Sigmoid colon (tissue), 7 donors: ENCODE measurements at places on chromosomes 3 and 15.

DNA sequence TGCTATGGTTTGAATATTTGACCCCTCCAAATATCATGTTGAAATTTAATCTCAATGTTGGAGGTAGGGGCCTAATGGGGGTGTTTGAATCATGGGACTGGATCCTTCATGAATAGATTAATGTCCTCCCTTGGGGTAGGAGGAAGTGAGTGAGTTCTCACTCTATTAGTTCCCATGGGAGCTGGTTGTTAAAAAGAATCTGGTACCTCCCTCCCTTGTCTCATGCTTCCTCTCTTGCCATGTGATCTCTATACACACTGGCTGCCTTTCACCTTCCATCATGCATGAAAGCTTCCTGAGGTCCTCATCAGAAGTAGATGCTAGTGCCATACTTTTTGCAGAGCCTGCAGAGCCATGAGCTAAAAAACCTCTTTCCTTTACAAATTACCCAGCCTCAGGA, 177.7 kb upstream of the MCTP2 start:
- DNase-seq = no peak

DNA sequence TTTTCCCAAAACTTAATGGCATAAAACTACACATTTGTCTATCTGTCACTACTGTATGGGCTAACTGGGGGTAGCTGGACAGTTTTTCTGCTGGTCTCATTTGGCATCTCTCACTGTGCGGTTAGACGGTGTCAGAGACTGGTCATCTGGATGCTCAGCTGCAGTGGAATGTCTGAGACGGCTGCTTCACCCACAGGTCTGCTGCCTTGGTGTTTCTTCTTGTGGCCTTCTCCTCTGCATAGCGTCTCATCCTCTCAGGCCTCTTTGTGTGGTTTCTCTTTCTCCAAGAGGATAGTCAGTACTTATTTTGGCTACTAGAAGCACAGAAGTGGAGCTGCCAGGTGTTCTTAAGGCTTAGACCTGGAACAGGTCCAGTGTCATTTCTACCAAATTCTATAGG, 35.9 kb upstream of the GOLGA6L9 start:
- no peak for DNase-seq

- DNase-seq = no peak
These were observed 118.9 kb upstream of the IGF1R start for GRCh38 chr15:98529205-98530145.

- DNase-seq = no peak
These were observed 329.3 kb downstream of the TBL1XR1 start for GRCh38 chr3:176867681-176868663.

GRCh38 chr15:67175643-67176071, 78.8 kb downstream of the AAGAB start:
- DNase-seq = peak; percentile 83

GRCh38 chr15:37142371-37142770, 42.0 kb upstream of the MEIS2 start:
- no peak for DNase-seq

DNA sequence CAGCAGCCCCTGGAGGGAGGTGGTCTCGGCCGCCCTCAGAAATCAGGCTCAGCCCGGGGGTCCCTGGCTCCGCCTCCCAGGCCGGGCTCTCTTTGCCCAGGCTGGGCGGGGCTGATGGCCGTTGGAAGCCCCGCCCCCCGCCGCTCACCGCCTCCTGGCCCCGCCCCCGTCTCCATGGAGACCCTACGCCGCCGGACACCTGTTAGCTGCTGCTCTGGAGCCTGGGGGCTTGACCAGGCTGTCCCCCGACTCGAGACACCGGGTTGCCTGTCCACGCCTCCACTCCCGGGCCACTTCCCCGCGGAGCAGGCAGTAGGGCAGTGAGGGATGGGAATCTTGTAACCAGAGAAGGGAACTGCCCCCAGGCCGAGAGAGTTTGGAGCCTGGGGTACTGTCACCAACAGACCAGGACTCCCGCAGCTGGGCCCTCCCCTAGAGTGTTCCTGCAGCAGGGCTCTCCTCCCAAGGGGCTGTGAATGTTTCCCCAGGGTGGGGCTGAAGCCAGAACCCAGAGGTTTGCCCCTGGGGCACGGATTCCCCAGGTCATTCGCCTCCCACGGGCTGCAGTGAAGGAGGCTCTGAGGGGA, 27.8 kb upstream of the RPL32 start:
- no peak for DNase-seq

- DNase-seq = no peak
These were observed 24.2 kb upstream of the BNC1 start for GRCh38 chr15:83308671-83309070.

DNA sequence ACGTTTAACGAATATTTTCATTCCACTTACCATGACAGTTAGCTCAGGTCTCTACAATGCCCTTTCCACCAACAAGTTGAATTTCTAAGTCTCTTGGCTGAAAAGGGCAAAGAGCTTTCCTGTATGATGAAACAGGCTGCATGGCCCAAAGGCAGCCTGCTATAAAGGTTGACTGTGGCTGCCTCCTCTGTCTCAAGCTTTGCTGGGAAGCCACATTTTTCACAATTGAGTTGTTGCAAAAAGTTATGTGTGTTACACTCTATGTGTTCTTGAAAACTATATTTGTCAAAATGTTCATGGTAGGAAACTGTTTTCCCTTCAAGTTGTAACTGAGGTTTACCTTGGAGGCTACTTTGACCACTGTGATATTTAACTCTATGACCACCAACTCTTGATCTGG, 49.5 kb downstream of the DZIP1L start:
- DNase-seq = no peak

GRCh38 chr3:131114256-131114655, 87.6 kb downstream of the NEK11 start:
- DNase-seq = no peak

- DNase-seq = no peak
These were observed 6.7 kb downstream of the NBEAL2 start for GRCh38 chr3:46986055-46986730.

GRCh38 chr3:11328196-11328945, 56.2 kb downstream of the ATG7 start:
- no peak for DNase-seq

- DNase-seq = no peak
These were observed 117.1 kb upstream of the MLF1 start for GRCh38 chr3:158453865-158454264.

DNA sequence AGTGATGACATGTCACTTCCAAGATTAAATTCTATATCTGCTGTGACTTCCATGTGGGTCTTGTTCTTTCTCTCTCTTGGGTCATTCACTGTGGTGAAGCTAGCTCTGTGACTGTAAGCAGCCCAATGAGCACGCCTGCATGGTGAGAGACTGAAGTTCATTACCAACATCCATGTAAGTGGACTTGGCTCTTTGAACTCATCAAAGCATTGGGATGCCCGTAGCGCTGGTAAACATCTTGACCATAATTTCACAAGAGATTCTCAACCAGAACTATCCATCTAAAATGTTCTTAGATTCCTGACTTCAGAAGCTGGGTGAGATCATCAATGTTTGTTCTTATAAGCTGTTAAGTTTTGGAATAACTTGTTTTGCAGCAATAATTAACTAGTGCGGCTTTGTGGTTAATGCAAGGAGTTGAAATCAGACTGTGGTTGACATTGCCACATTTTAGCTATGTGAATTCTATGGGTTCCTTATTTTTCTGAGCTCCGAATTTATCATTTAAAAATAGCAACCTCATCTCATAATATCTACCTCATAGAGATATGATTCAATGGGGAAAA, 31.6 kb upstream of the LRRC3B start:
- DNase-seq = no peak

DNA sequence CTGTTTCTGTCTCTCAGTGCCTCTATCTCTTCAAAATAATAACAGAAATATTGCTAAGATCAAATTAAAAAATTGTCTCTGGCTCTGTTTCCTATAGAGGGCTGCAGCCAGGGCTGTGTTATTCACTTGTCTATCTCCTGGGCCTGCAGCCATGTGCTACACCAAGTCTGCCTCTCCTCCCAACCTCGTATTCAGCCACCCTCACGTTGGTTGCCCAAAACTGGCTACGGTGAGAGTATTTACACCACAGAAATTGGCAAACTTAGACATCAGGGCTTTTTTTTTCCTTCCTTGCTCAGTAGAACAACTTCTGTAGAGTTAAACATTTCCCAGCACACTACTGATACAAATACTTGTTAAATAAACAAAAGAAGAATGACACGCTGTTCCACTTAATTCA, 320.9 kb upstream of the ICE2 start:
- no peak for DNase-seq

DNA sequence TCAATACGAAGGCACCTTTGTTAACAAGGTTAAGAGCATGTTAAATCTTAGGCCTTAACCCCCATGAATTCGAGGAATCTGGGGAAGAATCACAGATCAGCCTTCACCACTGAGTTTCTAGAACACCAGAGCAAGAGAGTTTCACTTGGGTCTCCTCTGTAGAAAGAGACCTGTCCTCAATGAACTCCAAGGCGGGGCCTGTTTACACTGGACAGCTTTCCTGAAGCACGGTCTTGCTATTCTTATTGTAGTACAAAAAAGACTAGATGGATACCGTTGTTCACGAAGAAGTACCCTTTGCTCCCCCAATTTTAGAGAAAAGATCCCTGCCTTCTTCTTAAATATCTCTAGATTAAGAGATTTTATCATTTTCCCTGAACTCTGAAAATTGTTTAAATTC, 64.9 kb downstream of the USF3 start:
- DNase-seq = no peak

DNA sequence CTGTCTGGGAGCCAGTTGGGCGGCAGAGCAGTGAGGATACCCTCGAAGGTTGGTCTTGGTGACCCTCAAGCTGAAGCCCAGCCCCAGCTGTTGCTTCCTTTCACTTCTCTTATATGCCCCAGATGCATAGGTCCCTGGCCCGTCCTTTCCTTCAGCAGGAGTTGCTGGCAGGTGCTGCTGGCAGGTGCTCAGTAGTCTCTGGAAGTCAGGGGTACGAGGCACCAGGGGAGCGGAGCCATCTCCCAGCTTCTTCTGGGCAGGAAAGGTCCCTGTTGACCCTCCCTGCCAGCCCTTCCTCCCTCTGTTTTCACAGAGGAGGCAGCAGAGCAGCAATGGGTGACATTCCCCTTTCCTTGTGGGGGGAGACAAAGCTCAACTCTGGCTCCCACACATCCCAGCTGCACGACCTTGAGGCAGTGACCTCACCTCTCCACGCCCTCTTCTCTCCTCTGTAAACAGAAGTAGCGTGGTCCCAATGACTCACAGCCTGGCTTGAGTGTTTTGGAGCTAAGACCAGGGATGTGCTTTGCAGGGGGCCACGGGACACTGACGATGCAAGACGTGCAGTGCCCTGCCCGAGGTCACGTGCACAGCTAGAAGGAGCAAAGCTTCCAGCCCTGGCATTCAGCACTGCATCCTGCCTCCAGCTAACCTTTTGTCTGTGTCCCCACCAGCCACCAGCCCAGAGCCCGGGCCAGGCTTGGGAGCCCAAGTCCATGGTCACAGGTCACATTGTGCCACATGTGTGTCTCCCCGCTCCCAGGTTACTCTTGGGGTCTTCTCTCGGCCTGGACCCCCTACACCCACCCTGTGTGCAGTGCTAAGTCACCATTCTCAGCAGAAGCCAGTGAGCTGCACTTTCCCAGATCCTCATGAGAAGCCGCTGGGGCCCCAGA, 49.7 kb downstream of the SLC6A6 start:
- DNase-seq = peak; percentile 94

DNA sequence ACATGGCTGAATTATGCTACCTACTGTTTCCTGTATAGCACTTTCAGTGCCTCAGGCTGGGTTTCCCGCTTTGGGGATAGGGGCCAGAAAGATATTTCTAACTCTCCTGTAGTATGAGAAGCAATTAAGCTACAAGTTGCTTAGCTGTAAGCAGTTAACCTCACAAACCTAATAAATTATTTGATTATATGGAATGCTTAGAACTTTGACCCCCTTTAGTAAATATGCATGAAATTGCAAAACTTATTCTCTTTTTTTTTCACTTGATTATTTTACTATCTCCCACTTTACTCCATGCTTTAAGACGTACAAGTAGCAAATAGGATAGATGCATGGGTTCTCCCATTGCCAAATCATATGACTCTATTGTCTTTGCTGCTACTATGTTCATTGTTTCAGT, 27.5 kb upstream of the CHMP2B start:
- no peak for DNase-seq

- DNase-seq = no peak
These were observed 23.5 kb upstream of the CLN6 start for GRCh38 chr15:68252925-68253534.

- no peak for DNase-seq
These were observed 61.1 kb upstream of the MLF1 start for GRCh38 chr3:158509891-158510290.

GRCh38 chr15:78247911-78248310, 13.5 kb upstream of the ACSBG1 start:
- peak; percentile 32 for DNase-seq

DNA sequence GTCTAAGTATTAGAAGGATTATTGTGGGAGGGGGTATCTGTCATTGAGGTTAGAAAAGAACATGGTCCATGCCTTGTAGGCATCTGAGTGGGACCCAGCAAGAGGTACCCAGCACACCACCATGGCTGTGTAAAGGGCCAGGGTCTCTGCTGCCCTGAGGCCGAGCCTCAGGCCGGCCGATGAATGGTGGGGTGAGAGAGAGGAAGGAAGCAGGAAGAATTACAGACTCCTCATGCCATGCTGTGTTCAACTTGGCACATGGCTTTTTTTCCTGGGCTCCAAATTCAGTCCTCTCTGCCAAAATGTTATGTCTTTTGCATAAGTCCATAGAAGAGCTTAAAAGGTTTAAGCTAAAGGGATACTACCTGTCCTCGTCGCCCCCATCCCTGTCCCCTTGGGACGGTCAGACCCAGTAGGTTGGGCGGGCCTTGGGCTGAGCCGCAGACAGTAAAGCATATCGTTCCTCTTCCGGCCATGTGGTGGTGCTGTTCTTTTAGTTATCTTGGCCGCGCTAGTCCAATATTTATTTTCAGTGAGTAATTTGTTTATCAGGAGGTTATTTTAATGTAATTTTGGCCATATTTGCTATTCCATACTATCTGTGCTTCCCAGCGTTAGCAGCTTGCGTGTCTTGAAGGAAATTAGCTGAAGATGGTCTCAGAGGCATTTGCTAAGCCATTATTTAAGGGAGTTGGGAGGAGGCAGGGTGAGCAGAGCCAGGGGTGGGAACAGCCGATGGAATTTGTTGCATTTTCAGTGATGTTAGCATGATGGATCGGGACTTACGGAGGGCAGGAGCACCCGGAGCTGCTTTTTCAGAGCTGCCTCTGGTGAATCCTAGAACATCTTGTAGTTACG, 152.4 kb downstream of the AGBL1 start:
- no peak for DNase-seq

GRCh38 chr3:31958701-31959152, 22.3 kb downstream of the OSBPL10 start:
- no peak for DNase-seq
